KG1 (cell line): ENCODE measurements at places on chromosomes 4 and X.

GRCh38 chrX:140318296-140318695 lies 186.6 kb downstream of the SOX3 start:
- DNase-seq = no peak

GRCh38 chr4:161189286-161190134 lies 974.3 kb downstream of the FSTL5 start:
- no peak for DNase-seq

- DNase-seq = no peak
These were observed 63.2 kb downstream of the ANAPC10 start for GRCh38 chr4:145034727-145035211.

DNA sequence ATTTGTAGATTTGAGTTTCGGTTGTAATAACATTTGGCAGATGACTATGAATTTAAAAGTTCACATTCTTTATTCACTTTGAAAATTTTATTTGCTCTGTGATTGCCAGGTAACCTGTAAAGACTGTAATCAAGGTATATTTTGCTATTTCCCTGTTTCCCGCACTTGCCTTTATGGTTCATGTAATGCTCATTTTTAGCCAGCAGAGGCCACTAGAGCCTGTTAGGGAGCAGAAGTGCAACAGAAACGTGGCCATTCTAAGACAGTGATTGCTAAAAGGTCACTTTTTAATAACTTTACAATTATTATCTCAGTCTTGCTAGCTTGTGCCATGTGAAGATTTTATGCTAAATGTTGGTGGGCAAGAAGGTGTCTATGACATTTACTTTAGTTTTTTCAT lies 12.4 kb downstream of the YIPF6 start:
- DNase-seq = no peak

DNA sequence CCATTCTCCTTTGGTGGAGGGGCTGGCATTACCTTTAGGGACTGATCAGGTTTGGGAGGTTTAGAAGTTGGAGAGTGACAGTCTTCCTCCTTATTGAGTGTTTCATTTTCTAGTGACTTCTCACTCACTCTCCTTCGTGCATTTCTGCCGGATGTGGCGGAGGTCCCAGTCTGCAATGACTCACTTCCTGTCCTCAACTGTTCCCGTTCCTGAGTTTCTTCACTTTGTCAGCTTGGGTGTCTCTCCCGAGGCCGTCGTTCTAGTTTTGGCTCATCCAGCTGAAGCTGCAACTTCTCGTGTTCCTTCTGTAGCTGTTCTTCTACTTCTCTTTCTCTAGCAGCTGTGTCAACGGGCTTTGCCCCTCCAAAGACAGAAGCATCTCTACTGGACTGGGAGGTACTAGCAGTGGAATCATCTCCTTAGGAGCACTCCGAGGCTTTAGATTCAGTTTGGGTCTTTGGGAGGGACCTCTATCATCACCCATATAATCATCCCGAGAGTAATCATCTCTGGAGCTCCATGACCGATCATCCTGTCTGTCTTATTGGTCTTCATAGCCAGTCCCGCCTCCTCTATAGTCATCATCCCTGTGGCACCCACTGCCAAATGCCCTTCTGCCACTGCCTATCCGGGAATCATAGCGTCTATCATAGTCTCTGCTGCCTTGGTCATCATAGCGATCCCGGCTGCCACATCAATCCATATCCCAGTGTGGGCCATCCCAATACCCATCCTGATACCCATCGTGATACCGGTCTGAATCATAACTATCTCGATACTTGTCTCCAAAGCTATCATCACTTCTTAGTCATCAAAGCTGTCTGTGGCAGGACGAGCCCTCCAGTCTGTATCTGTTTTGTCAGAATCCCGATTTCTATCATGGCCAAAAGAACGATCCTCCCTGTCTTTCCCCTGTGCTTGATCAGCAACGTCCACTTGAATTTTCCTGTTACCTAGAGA lies 35.3 kb upstream of the VSIG4 start:
- DNase-seq = peak; percentile 33

DNA sequence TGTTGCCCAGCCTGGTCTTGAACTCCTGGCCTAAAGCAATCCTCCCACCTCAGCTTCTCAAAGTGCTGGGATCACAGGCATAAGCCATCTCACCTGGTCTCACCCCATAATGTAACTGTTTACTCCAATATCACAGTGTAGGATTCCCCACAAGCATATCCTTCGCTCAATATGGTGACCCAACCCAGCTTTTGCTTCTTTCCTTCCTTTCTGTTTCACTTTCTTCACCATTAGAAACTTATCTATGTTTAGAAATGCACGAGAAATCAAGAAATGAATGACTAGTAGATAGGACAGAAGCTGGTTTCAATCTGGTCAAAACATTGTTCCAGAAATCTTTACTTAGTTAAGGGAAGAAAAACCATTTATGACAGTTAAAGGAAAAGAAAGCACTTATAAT lies 18.9 kb downstream of the TSPAN5 start:
- DNase-seq = no peak

GRCh38 chrX:107226757-107227156 lies 20.3 kb downstream of the DNAAF6 start:
- DNase-seq = no peak

DNA sequence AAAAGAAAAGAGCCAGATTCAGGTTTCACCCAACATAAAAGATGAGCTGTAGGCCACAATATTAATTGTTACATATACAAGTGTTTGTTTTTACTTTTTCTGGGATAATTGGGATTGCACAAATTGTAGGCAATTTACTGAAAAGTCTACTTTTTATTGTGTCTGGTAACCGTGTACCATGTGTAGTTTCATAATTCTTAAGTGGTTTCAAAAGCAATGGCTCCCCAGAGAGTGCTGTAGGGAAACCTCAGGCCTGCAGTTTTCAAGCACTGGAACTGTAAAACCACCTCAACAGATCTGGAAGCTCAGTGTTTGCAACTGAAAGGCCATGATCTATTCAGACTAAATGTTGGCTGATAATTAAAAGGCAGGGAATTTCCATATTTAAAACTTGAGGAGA lies 53.9 kb upstream of the MMAA start:
- DNase-seq = no peak
